ENCODE measurements at places on chromosomes 16 and 17.

- no peak for DNase-seq
Measured at GRCh38 chr16:78001451-78002025, 20.8 kb upstream of the CLEC3A start.

- no peak for DNase-seq
Measured at GRCh38 chr16:4381072-4381934, 9.7 kb downstream of the VASN start.

GRCh38 chr16:56281249-56281805 lies 90.0 kb downstream of the GNAO1 start:
- DNase-seq: no peak

GRCh38 chr17:40522250-40522960 lies 21.0 kb upstream of the TNS4 start:
- no peak for DNase-seq

DNA sequence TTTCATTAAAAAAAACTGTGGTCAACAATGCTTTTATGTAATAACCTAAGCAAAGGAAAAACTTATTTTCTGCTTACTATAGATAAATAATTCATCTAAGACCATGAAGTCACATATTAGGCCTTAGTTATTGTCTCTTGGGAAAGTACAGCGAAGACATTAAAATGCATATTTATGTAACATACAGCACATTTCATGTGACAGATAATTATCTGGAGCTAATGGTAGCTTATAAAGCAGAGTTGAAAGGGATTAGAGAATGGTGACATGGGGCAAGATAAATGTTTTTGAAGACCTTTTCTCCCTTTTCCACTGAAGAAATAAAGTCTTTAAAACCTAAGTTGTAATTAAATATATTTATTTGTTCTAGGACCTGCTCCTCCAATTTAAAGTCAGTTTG lies 9.7 kb downstream of the MEIOC start:
- no peak for DNase-seq

GRCh38 chr17:4724650-4725049 lies 6.6 kb upstream of the MED11 start:
- DNase-seq: no peak

DNA sequence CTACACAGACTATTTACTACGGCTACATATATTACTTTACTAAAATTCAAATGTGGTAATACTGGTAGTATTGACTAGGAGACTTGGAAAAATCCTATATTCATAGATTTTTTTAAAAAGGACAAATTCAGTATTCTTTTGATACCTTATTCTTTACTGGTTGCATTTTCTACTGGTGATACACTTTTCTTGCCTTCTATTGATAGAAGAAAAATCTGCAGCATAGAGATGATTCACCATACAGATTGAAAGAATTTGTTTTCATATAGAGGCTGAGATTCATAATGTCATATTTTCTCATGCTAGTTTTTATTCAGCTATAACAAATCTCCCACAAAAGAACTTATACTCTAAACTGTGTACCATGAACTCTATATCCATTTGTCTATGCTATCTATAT lies 195.4 kb upstream of the C17orf78 start:
- no peak for DNase-seq

DNA sequence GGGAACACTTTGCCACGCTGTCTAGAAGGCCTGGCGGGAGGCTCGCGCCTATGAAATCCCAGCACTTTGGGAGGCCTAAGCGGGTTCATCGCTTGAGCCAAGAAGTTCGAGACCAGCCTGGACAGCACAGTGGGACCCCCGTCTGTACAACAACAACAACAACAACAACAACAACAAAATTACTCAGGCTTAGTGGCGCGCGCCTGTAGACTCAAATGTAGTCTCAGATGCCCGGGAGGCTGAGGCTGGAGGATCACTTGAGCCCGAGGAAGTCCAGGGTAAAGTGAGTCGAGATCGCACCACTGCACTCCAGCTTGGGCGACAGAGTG lies 297 bp upstream of the SLFN13 start:
- no peak for DNase-seq
